ENCODE measurements at places on chromosomes 6 and 20. TPM values are rescaled to one million over a fixed set of nuclear protein-coding genes. Genes with fewer than 3 reads are reported as not detected.

IMPG1 gene
- total RNA-seq = not detected

TSHZ2 gene
- total RNA-seq = 26.9 TPM

RAET1G gene
- not detected for total RNA-seq

KCTD20 gene
- 53.7 TPM for total RNA-seq

OR2J3 gene
- total RNA-seq = not detected

SUPT3H gene
- total RNA-seq = 13.1 TPM

RANBP9 gene
- total RNA-seq = 38.4 TPM

C20orf204 gene
- total RNA-seq = 1.9 TPM

EPHA7 gene
- total RNA-seq = 2.0 TPM
